Omental fat pad (tissue), 4 donors: ENCODE measurements at places on chromosomes 3 and 15.

- DNase-seq, result no peak
Measured at GRCh38 chr3:181913254-181913653, 201.5 kb downstream of the SOX2 start.

- no peak for DNase-seq
Measured at GRCh38 chr3:141929341-141929995, 53.0 kb downstream of the ATP1B3 start.

- DNase-seq, result no peak
Measured at GRCh38 chr3:38829404-38829803, 13.4 kb upstream of the SCN10A start.

- DNase-seq, result no peak
Measured at GRCh38 chr15:99546441-99547100, 19.2 kb upstream of the MEF2A start.

- no peak for DNase-seq
Measured at GRCh38 chr3:172516318-172517214, 6.7 kb downstream of the TNFSF10 start.

DNA sequence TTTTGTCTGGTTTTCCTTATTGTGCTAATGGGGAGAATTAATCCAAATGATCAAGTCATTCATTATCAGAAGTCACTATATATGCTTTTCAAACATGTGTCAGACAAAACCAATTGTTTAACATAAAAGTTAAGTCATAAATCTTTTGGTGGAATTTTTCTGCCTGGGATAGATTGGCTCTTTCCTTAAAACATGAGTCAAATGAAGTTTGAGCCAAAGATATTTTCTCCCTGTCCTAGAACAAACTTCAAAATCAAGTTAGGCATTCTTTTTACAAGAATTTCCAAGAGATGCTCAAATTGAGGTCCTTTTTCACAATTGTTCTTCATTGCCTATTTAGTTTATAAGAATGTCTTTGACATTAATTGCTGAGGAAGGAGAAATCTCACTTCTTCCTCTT is 138.3 kb downstream of the UACA start:
- no peak for DNase-seq

GRCh38 chr3:141434255-141434654 is 52.6 kb upstream of the RASA2 start:
- no peak for DNase-seq

GRCh38 chr3:109372639-109373038 is 35.3 kb upstream of the DPPA4 start:
- DNase-seq, result no peak
